ENCODE measurements at places on chromosomes 1 and 21. TPM values are rescaled to one million over a fixed set of nuclear protein-coding genes. Genes with fewer than 3 reads are reported as not detected.

Gene SLC5A3
- 8.5 TPM for total RNA-seq

Gene GUCA2A
- not detected for total RNA-seq

Gene FCRL2
- not detected for total RNA-seq

Gene TEDDM1
- not detected for total RNA-seq

Gene CD48
- total RNA-seq: not detected

Gene CTNNBIP1
- total RNA-seq: 31.3 TPM

Gene OR2M3
- not detected for total RNA-seq

Gene S100A7
- not detected for total RNA-seq

Gene DAB1
- not detected for total RNA-seq

Gene KRTAP21-2
- total RNA-seq: not detected

GRCh38 chr1:156475568-156476500, 24.7 kb downstream of the MEF2D start:
- no peak for DNase-seq

- DNase-seq: no peak
Measured at GRCh38 chr1:147579532-147579931, 38.2 kb downstream of the BCL9 start.

DNA sequence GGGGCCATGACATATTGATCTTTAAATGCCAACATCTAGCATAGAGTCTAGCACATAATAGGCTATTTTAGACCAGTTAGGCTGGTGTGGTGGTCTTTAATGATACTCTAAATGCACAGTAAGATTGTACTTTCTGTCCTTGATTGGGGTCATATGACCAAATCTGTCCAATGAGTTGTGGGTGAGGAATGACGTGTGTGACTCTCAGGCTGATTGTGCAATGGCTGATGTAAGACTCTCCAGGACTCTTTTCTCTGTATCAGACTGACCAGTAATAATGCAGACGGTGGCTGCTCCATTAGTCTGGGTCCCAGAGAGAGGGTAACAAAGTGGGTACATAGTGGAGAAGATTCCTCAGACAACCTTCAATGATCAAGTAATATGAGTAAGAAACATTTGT, 541.6 kb upstream of the CAMK1G start:
- DNase-seq: peak; percentile 70

- peak; percentile 40 for DNase-seq
Measured at GRCh38 chr1:160544647-160545046, 21.6 kb upstream of the SLAMF6 start.

- DNase-seq: no peak
Measured at GRCh38 chr21:46613391-46613790, 8.5 kb upstream of the S100B start.

- DNase-seq: no peak
Measured at GRCh38 chr1:199549421-199549820, 478.1 kb upstream of the NR5A2 start.

DNA sequence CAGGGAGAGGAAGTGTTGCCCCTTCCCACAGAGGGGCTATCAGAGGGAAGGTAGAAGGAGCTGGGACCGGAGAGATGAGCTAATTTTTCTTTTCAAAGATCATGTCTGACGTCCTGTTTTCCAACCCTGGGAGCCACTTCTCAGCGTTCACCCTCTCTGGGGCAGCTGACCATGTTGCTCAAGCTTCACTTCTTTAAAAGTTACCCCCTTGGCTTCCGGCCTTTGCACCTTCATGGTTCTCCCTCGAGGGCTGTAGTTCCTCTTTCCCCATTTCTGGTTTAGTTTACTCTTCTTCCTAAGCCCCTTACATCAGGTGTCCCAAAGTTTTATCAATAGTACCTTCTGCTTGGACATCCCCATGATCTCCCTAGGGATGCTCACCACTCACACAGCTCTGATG, 23.8 kb upstream of the CSF1 start:
- DNase-seq: no peak

- DNase-seq: peak; percentile 37
Measured at GRCh38 chr1:27489501-27489972, 430 bp downstream of the WASF2 start.

GRCh38 chr1:26972821-26973220, 12.6 kb upstream of the KDF1 start:
- no peak for DNase-seq

- DNase-seq: no peak
Measured at GRCh38 chr1:169491845-169492281, 6.1 kb upstream of the SLC19A2 start.

- peak; percentile 78 for DNase-seq
Measured at GRCh38 chr1:39969048-39969447, 14.1 kb downstream of the MFSD2A start.

DNA sequence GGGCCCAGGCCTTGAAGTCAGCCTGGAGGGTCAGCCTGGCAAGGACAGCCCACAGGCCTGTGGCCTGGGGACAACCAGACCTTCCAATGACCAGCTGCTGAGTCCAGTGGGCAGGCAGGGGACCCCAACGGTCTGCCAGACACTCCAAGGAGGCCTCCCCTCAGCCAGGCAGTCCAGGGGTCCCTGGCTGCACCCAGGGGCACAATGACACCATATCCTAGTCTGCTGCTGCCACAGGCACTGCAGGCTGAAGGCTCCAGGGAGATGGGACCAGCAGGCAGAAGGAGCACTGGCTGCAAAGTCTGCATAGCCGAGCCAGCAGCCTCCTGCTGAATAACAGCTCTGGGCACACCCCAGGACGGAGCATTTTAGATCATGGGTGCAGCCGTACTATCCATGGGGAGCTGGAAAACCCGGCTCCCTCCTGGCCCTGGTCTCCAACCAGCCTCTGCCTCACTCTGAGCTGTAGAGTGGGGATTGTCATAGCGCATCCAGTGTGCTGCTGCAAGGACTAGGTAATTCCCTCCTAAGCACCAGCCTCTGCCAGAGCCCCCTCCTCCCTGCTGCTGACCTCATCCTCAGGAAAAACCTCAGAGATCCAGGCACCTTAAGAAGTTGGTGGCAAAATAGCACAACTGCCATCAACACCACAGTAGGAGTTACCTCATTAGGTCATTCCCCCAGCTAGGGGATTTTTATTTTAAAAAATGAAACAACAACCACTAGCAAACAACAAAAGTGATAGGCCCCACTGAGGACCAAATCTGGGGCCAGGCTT, 4.8 kb upstream of the LAPTM5 start:
- DNase-seq: no peak

GRCh38 chr1:67144696-67145095, 9.9 kb upstream of the C1orf141 start:
- no peak for DNase-seq

DNA sequence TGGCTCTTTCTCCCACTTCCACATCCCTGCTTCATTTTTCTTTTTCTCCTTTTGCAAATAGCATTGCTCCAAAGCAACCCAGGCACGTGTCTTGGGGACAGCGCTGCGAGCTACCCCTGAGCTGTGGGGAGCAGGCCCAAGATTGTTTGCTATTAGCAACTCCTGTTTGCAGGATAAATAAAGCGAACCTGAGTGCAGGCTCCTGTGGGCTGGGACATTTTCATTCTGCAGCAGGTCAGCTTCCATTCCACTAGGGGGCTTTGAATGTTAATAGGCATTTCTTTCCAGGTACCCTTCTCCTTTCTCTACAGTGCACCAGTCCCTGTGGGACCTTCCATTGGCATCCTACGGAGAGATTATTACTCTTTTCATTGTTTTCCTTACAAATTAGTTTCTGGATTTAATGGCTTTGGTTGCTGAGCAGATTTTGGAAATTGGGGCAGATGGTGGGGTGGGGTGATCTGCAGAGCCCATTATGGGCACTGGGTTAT, 54.0 kb downstream of the OLFML3 start:
- peak; percentile 27 for DNase-seq

- DNase-seq: no peak
Measured at GRCh38 chr21:38806153-38806941, 618 bp downstream of the ETS2 start.
